ENCODE measurements at places on chromosomes 3 and 15.

- DNase-seq: no peak
Observed at GRCh38 chr3:128557531-128558280, 64.7 kb upstream of the GATA2 start.

GRCh38 chr15:80106051-80106450 lies 46.6 kb downstream of the ZFAND6 start:
- DNase-seq: no peak

DNA sequence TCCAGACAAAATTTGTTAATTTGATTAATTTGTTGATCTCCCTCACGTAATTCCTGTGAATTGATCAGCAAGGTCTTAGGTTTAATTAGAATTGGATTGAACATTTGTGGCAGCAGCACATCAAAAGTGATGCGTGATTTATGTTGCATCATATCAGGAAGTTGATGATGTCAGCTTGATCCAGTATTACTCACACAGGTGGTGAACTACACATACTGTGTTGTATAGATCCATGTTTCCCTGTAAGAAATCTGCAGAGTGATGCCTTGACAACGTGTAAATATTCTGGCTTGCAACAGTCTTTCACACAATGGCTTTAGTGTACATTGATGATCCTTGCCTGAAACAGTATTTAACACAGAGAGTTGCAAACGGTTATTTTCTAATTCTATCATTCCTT lies 200.4 kb downstream of the ADAMTSL3 start:
- DNase-seq: no peak

GRCh38 chr15:58475573-58476524 lies 44.1 kb downstream of the LIPC start:
- DNase-seq: no peak

- no peak for DNase-seq
Observed at GRCh38 chr15:56869573-56869972, 48.9 kb upstream of the TCF12 start.

GRCh38 chr15:61840090-61840489 lies 220.2 kb downstream of the VPS13C start:
- no peak for DNase-seq

Measured in CD4-positive, alpha-beta T cell treated with Interleukin-4 for 1 hour (primary cell).